ENCODE measurements at places on chromosomes 6 and 20.

DNA sequence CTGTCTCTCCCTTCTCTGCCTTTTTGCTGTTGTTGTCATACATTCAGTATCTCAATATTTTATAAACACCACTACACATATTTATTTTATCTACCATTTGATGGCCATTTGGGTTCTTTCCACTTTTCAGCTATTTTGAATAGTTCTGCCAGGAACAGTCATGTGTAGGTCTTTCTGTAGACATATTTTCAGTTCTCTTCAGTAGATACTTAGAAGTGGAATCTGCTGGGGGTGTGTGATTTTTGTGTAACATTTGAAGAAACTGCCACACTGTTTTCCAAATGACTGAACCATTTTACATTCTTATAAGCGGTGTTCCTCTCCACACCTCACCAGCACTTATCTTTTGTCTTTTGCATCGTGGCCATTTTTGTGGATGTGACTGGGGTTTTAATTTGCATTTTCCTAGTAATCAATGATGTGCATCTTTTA, 197.7 kb downstream of the ARID1B start:
- no peak for DNase-seq

- DNase-seq = no peak
Observed at GRCh38 chr6:617456-618100, 39.3 kb downstream of the HUS1B start.

- DNase-seq = no peak
Observed at GRCh38 chr6:33143113-33143770, 49.0 kb downstream of the COL11A2 start.

DNA sequence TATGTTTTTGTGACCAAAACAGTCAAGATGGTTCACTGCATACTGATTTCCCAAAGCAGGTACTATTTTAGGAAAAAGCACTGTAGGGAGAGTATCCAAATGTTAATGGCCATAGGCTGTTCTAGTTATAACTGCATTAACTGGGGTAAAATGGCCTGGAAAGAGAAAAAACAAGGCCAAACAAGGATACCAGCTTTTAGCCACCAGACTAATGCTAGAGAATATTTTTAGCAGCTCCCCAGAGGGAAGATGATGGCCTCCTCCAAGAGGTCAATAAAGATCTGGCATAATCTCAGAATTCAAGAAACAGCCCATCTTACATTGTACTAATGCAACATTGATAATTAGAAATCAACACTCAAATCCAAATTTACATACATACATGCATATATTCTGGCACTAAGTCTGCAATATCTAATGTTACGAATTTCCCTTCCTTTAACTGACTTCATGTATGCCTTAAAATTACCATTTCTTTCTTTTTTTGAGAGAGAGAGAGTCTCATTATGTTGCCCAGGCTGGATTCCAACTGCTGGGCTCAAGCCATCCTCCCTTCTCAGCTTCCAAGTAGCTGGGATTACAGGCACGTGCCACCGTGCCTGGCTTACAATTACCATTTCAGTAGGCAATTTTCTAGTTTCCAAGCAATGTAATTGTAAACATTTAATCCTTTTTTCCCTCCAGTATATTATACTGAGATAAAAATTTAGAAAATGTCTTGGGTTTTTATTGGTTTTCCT, 9.3 kb downstream of the COX7A2 start:
- no peak for DNase-seq

DNA sequence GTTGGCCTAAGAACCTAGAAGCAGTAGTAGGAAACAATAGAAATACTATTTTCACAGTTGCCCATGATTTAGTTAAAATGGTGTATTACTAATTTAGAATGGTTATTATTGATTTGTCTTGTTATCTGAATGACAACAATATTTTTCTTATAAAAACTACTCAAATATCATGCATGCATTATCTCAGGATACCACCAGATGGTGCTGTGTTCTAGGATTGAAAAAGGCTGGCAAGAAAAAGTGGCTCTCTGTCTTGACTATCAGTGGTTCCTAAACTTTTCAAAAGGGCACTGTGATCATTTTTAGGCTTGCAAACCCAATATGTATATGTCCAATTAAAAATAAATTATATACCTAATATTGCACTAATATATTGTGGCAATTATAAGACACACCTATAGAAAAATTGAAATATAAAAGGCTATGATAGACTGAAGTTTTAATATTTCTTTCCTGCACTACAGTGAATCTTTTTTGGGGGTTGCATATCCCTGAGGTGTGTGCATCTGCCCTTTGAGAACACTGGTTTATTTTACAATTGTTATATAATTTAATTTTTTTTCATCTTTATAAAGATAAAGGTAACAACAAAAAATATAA, 131.7 kb upstream of the MLIP start:
- peak; percentile 43 for DNase-seq

DNA sequence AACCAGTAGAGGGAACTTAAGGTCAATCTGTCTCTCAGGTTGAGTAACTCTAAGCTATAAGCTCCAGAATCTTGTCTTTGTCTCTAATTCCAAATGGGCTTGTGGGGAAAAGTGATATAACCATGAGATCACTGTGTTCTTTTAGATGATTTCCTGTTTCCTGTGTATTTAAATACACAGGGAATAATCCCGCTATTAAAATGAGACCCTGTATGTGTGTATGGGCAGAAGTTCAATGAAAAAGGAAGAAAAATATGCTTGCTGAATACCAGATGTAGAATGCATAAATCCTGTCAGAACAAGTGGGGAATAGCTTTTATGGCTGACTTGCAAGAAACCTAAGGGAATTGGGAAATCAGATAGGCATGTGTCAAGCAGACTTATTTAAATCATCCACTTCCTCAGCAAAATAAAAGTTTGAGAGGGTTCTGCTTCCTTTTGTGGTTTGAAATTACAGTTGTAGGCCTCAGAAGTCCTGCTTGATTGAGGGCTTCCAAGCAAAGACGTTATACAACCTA, 164.7 kb upstream of the PDE7B start:
- DNase-seq = peak; percentile 61

DNA sequence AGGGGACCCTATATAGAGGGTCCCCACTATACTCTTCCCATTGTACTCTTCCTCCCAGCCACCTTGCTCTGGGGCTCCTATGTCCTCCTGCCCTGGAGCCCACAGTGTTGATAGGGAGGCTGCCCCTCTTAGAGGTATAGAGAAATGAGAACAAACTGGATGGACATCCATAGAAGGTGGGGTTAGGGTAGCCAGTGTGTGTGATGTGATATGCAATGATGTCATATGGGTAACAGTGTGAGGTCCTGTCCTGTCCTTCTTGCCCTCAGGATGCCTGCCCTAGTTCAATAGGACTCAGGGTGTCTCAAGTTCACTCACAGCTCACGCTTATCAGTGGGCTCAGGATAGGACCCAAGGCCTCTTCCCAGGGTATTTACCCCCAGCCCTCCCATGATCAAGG, 435 bp downstream of the PTCRA start:
- no peak for DNase-seq

- no peak for DNase-seq
Observed at GRCh38 chr6:139416146-139416545, 41.7 kb upstream of the CITED2 start.

- DNase-seq = no peak
Observed at GRCh38 chr6:52529311-52529710, 47.5 kb downstream of the TRAM2 start.

- no peak for DNase-seq
Observed at GRCh38 chr6:161658211-161658610, 384.4 kb upstream of the AGPAT4 start.

DNA sequence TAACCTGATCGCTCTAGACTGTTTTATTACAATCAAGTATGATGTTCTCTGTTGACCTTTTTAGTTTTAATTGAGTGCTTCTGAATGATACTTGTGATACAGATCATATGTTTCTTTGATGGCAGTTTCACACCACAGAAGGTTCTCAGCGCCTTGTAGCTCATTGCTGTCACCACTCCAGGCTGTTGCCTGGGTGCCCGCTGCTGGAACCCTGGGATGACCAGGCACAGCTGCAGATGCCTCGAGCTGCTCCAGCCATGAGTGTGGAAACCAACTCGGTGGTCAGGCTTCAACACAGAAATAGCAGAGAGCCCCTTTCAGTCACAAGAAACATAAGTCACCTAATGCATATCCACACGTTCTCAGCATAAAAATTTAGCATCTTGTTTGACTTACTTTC, 112.7 kb downstream of the RPP40 start:
- DNase-seq = no peak

- DNase-seq = peak; percentile 22
Observed at GRCh38 chr6:582370-582769, 74.5 kb downstream of the HUS1B start.

DNA sequence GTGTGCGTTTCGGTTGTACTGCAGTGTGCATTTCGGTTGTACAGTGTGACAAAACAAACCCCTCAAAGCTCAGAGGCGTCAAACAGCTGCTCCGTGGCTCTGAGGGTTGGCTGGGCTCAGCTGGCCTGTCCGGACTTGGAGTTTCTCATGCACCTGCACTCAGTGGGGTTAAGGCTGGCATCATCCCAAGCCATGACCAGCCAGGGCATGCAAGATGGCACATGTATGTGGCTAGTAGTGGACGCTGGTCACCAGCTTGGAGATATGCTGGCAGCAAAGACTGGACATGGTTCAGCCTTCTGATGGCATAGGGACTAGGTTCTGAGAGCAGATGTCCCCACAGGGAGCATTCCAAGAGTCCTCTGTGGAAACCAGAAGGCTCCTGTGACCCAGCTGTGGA, 187.2 kb downstream of the CDH4 start:
- no peak for DNase-seq

DNA sequence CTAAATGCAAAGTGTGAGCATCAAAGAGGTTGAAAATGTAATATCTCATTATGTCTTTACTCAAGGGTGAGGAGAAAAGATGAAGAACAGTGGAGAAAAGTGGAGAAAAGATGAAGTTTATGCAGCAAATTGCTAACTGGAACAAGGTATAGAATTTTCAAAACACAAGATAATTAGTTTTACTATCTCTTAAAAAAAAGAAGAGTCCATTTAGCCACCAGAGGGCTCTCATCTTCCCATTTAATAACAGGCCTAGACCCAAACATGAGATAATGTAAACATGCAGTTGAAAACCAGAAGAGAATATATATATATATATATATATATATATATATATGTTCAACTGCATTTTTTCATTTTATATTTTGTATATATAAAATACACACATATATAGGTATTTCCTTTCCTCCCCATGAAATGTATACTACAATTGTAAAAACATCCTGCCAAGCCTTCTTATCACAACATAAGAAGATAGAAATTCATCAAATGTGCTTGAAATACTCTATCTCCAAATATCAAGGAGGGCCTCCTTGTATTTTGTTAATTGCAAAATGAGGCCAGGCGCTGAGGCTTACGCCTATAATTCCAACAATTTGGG, 78.4 kb downstream of the ADTRP start:
- DNase-seq = peak; percentile 78

GRCh38 chr20:30168025-30168799, 1089.3 kb upstream of the DEFB115 start:
- no peak for DNase-seq

DNA sequence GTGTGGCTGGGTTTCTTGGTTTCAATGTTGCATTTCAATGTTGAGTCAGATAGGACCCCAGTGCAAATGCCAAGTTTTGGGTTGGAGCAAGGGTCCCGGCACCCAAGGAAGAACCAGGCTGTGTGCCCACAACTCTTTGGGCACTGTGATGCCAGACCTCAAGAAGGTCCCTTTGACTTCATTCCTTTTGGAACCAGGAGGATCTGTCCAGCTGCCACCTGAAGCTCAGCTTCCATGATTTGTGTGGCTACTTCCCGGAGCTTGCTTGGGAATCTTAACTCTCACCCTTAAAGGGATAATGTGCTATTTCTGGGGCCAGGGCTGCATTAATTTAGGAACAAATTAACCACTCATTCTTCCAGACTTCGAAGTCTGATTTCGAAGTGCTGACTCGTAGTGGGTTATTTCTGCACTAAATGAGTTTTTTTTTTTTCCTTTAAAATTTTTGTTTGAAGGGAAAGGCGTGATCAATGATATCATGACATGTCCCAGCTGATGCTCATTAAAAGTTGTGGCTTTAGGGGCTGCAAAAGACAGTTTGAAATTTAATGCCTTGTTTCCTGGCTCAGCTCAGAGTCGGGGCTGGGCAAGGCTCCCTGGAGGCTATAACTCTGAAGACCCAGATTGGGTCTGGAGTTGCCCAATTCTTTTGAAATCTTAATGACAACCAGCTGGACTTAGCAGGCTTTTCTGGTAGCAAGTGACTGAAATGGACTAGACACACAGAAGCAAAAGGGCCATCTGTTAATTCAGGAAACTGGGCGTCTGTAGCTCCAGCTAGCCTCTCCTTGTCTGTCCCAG, 24.0 kb upstream of the PHACTR3 start:
- peak; percentile 78 for DNase-seq

DNA sequence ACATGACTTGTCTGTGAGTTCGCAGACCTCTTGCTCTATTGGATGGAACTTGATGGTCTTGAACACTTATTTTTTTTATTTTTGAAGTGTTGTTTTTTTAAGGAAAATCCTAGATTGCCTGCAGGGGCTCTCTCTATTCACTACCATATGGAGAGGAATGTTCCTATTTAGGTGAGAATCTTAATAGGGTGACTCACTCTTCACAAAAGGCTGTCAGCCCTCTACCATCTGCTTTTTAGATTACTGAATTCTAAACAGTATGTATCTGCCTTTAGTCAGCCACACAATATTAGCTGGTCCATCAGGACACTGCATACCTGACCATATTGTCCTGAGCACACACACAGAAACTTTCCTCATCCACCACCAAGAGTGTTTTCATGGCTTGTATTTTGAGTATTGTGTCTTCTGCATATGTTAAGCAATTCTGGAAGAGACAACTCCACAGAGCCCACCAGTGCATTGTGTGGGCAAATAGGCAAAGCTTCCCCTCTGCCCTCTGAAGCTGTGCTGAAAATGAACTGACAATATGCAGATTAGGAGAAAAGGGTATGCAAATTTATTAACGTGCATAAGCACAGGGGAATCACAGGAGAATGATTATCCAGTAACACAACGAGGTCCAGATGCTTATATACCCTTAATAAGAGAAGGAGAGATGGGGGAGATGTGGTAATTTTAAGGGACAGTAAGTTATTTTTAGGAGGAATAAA, 6.6 kb upstream of the BTBD9 start:
- DNase-seq = peak; percentile 10

GRCh38 chr6:2008383-2008976, 236.9 kb downstream of the GMDS start:
- DNase-seq = no peak

DNA sequence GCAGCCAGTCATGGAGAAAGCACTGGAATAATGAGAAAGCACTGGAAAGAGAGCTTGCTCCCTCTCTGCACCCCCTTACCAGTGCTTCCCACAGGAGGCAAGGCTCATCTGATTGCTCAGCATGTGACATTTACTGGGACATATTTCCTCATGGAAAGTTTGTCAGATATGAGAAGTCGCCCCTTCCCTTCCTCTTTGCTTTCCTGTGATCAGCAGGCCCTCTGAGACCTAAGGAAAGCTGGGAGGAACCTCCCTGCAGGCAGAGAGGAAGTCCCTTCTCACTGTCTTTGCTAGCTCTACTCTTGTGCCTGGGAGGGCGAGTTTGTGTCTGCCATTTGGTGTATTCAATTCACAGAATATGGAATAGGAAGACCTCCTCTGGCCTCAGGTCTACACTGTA, 283.8 kb downstream of the ALDH8A1 start:
- no peak for DNase-seq

GRCh38 chr20:33009214-33010132, 2.0 kb downstream of the BPIFB2 start:
- DNase-seq = no peak

GRCh38 chr6:15176816-15177370, 69.0 kb upstream of the JARID2 start:
- DNase-seq = no peak

All from fibroblast of skin of scalp (primary cell).